M059J (cell line): ENCODE measurements at places on chromosomes 7 and 10.

GRCh38 chr7:66344166-66344565 is 139.0 kb downstream of the TPST1 start:
- DNase-seq, result peak; percentile 48

DNA sequence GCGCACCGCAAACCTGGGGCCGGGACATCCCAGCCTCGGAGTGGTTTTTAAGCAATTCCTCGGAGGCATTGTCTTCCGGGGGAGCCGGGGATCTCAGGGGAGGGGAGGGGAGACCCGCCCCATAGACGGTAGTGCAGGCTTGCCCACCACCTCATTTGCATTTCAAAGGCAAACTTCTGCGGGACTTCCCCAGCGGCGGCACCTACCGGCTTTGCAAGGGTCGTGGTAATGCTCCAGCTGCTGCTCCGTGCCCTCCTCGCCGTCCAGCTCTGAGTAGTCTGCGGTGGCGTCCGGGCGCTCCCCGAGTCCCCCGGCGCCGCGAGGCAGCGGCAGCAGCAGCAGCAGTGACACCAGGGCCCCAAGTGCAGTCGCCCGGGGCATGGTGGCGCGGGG is 425 bp downstream of the TLL2 start:
- DNase-seq, result no peak

DNA sequence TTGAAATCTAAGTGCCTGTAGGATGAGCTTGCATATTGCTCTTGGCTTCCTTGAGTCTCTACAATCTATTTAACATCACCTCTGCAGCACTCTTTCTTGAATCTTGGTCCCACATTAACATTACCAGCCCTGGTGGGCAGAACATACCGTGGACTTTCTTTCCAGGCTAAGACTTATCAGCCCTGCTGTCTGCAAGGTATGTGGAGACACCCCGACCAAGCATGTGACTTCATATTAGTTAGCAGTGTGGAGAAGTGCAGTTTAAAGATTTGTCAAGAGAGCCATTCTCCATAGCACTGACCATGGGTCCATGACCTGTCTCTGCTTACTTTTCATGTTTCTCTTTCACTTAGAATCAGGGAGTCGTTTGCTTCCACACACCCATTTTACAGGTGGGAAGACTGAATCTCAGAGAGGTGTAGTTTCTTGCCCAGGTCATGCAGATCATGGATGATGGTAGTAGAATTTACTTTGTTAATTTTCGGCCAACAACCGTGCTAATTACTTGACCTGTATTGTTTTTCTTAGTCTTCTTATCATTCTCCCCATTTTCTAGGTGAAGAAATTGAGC is 6.0 kb downstream of the CCNY start:
- DNase-seq, result no peak

GRCh38 chr10:80281292-80281691 is 8.2 kb downstream of the MAT1A start:
- DNase-seq, result no peak

DNA sequence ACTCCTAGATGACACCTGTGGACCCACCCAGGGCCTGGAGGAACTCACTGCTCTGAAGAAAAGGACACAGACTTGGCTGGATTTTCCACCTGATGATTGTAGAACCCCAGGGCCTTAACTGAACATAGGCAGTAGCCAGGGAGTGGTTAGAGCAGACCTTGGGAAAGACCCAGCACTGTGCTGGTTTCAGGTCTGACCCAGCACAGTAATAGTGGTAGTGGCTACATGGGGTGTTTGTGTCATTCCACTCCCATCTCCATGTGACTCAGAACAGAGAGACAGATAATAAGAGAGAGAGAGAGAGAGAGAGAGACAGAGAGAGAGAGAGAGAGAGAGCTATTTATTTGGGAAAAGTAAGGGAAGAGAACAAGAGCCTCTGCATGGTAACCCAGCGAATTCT is 239.1 kb upstream of the MEOX2 start:
- no peak for DNase-seq

- no peak for DNase-seq
Measured at GRCh38 chr7:66790725-66791124, 50.2 kb downstream of the RABGEF1 start.

DNA sequence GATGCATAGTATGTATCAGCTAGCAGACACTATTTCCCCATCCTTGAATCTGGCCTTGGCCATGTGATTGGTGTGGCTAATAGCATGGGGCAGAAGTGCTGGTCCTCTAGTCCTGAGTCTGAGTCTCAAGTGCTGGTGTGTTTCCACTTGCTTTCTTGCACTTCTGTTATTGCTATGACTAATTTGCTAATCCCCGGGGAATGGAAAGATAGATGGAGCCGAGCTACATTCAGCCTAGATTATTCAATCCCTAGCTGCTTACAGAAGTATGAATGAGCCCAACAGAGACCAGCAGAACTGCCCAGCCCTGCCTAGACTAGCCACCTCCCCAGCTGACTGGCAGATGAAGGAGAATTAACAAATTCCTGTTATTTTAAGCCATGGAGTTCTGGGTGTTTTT is 53.2 kb upstream of the SYPL1 start:
- DNase-seq, result peak; percentile 25

GRCh38 chr7:100823140-100823525 is 4.2 kb downstream of the EPHB4 start:
- DNase-seq, result no peak

DNA sequence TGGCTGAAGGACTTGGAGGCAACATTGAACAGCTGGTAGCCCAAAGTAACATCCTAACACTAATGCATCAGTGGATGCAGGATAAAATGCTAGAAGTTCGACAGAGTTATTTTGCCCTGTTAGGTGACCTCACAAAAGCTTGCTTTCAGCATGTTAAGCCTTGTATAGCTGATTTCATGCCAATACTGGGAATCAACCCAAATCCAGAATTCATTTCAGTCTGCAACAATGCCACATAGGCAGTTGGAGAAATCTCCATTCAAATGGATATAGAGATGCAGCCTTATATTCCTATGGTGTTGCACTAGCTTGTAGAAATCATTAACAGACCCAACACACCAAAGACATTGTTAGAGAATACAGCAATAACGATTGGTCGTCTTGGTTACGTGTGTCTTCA is 62.9 kb downstream of the CCSER2 start:
- DNase-seq, result no peak

DNA sequence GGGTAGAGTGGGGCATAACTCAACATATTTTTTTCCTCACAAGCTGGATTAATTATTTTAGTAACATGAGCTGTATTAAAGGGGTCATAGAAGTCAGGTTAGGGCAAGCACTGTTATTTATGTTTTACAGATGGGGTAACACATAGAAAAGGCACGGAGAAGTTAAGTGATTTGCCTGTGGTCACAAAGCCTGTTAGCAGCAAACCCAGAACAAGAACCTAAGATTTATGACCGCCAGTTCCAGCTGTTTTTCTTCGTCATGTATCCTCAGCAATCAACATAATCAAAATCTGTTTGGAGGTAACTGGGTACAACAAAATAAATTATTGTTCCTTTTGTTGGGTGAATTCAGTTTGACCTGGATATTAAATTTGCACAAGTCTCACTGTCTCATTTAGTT is 57.2 kb upstream of the BET1 start:
- no peak for DNase-seq

DNA sequence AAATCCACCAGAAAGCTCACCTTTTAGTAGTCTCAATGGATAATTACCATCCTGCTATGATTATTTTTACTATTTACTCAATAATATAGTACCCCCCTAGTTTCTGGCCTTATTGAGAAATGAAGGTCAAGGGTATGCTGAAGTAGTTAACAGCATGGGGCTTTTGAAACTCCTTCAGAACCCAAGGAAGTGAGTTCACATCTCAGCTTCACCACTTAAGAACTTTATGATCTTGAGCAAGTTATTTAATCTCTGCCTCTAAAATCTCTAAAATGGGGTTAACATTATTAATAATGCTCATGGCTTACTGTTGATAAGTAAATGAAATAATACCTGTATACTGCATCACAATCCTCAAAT is 5.8 kb downstream of the MTPN start:
- no peak for DNase-seq

- no peak for DNase-seq
Measured at GRCh38 chr7:77395626-77396025, 20.5 kb downstream of the GSAP start.

DNA sequence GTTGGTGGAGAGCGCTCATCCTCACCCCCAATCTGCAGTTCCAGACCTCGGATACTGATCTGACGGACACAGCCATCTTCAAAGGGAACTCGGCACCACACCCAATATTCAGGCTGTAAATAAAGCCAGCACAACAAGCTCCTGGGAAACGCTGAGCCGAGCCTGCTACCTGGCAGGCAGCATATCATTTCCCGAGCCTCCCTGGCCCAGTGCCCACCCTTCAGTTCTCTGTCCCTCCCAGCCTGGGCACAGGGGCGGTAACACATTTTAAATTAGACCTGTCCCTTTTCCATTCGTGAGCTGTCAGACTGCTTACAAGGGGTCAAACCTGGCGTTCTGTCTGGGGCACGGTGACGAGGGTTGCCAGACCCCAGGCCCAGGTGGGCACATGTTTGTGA is 250.5 kb downstream of the ARHGAP12 start:
- no peak for DNase-seq

GRCh38 chr7:128796327-128796726 is 4.6 kb downstream of the CCDC136 start:
- DNase-seq, result peak; percentile 24

DNA sequence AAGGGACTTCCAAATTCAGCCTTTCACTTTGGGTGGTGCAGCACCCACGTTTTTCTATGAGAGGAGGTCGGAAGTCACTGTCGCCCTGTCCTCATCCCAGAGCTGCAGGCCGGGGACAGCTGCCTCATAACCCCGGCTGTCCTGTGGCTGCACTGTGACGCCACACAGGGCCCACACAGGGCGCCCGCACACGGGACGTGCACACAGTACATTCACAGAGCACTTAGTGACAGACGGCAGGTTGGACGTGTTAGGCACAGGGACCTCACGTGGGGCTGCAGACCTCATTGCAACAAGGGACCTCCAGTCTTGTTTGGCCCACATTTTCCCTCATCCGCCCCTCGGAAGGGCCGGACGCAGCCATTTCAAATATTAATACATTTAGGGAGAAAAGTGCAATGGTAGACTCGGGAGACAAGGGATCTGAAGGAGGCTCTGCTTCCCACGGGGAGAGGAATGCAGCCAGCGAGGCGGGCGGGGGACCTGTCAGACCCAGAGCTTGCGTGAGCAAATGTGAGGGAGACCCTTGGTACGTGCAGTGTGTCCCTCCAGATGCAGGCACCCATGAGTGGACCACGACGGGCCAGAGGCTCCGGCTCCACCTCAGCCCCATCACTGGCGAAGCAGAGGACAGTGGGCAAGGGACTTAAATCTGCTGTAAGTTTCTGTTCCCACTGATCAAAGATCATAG is 86.7 kb downstream of the VOPP1 start:
- DNase-seq, result no peak

DNA sequence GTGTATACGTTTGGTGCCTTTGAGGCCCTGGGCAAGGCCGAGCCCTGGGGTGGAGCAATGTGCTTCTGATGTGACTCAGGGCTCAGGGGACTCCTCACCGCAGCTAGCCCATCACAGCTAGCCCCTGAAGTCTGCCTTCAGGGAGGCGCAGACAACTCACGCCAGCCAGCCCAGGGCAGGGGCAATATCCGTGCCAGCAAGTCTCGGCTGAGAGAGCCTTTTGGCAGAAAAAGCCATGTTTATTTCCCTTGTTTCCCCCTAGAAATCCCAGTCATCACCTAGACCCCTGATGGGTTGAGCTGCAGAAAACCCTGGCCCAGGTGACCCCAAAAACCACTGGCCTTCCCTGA is 90.4 kb downstream of the CHST15 start:
- DNase-seq, result no peak

DNA sequence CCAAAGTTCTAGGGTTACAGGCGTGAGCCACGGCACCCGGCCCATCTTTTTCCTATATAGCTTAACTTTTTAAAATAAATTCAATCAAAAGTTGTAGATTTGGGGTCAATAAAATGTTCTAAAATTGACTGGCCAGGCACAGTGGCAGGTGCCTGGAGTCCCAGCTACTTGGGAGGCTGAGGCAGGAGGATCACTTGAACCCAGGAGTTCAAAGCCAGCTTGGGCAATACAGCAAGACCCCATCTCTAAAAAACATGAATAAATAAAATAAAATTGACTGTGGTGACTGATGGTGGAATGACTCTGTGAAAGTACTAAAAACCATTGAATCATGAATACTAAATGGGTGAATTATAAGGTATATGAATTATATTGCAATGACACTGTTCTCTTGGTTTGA is 20.8 kb downstream of the P4HA1 start:
- DNase-seq, result no peak

DNA sequence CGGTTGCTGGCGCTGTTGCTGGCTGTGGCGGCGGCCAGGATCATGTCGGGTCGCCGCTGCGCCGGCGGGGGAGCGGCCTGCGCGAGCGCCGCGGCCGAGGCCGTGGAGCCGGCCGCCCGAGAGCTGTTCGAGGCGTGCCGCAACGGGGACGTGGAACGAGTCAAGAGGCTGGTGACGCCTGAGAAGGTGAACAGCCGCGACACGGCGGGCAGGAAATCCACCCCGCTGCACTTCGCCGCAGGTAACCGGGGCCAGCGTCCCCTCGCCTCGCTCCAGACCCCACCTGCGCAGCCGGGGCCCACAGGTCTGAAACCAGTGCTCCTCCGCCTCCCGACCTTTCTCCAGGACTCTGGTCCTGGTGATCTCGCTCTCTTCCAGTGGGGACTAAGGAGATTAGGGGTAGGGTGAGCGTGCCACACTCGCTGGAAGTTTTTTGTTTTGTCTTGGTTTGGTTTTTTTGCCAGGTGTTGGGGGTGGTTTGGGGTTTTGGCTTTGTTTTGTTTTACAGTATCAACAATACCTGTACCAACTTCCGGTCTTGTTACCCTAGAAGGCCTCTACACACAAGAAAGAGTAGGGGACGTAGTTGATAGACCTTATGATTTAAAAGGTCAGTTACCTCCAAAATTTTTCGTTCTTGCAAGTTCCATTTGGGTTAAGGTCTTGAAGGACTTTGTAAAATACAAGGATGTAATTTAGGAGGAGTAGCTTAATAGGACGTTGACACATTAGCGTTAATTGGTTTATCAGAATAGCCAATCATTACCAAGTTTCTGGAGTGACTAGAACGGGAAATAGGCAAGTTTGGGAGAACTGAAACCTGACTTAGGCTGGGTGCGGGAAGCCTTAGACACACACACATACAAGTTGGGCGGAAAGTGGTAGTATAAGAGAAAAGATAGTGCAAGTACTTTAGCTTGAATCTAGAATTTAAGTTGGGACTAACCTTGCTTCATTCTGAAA is 704 bp downstream of the TNKS2 start:
- peak; percentile 39 for DNase-seq
